ENCODE measurements at places on chromosomes 7 and 10. TPM values are rescaled to one million over a fixed set of nuclear protein-coding genes. Genes with fewer than 3 reads are reported as not detected.
A peak's percentile ranks its signal among the peaks of the same experiment; 100 is the strongest.

CPA2 gene
- total RNA-seq = 1.6 TPM

CYP2C18 gene
- total RNA-seq = 1.1 TPM

HOXA2 gene
- total RNA-seq = 2.7 TPM

DNAAF5 gene
- 20.5 TPM for total RNA-seq

- DNase-seq = no peak
Observed at GRCh38 chr7:33221390-33221789, 92.0 kb downstream of the BBS9 start.

DNA sequence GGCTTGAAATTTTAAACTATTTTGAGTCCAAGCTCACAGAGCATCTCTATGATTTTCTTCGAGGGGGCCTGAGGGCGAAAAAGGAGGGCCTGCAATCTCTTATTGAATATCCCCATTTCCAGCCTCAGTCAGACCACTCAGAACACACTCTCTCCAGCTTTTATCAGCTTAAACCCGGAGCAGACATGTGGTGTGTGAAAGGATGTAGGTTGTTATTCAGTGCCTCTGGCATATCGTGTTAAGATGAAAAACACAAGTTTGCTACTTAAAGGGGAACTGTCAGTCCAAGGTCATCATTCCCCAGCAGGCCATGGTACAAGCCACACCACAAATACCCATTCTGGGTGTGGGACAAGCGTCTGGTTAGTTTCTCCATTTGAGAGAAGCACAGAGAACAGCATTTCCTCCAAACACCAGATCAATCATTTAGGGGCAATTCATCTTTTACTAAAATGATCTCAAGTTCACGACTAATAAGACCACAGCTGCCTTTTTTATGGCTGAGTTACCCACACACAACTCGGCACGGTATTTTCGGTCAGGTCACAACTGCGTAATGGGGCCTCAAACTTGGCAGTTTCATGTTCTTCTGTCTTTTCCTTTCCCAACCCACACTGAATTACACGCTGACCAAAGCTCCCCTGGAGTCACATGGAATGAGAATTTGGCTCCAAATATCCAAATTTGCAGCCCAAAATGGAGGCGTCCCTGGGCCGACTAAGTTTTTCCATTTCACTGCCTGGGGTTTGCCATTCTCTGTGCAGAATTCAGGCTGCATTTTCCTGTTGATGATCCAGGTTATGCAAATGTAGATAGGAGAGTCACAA is 188.4 kb downstream of the SEM1 start:
- DNase-seq = no peak

GRCh38 chr7:150428671-150429451 is 21.6 kb upstream of the GIMAP8 start:
- peak; percentile 72 for DNase-seq

GRCh38 chr7:139867847-139868246 is 38.8 kb downstream of the TBXAS1 start:
- no peak for DNase-seq

- no peak for DNase-seq
Observed at GRCh38 chr7:4091767-4092166, 590.3 kb upstream of the FOXK1 start.

DNA sequence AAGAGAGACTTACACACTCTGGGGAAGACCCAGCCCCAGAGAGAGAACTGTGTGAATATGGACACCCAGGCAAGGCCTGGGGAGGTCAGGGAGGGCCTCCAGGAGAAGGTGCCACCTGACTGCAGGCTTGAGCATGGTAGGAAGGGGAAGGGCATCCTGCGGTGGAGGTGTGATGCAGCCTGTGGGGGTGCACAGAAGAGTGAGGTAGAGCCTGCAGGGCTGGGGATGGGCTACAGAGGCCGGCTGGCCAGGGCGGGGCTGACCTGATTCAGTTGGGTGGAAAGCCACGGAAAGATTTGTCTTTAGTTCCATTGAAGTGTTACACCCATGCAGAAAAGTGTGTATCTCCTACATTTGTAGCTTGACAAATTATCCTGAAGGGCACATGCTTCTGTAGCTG is 47.6 kb downstream of the ZMIZ1 start:
- DNase-seq = no peak

DNA sequence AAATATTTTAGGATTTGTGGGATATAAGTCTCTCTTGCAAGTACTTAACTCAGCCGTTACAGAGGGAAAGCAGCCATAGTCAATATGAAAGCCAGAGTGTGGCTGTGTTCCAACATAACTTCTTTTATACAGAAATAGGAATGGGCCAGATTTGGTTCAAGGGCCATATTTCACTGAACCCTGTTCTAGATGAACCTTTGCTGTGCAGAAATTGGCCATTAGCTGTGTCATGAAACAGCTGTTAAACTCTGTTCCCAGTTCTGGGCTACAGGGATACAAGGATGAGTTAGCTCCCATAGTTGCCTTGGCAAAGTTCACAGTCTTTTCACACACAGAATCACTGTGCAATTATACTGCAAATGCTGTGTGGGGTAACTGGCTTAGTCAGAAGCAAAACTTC is 213.9 kb upstream of the LRRN3 start:
- no peak for DNase-seq

DNA sequence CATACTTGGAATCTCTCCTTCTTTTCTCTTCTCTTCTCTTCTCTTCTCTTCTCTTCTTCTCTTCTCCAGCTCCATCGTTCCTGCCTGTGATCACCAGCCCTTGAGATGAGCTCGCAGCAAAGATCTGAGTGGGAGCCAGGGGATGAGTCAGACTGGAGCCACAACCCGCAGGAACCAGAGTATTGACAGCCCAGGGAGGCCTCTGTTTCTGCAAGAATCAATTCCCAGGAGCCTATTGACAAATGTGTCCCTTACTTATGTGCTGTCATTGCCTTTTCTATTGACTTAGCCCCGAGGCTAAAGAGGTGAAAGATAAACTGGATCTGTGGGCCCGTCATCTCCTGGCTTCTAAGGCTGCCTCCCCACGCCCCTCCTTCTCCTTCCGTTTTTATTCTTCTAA is 13.1 kb upstream of the HABP2 start:
- no peak for DNase-seq

GRCh38 chr10:66713387-66713786 is 212.4 kb upstream of the LRRTM3 start:
- DNase-seq = no peak

DNA sequence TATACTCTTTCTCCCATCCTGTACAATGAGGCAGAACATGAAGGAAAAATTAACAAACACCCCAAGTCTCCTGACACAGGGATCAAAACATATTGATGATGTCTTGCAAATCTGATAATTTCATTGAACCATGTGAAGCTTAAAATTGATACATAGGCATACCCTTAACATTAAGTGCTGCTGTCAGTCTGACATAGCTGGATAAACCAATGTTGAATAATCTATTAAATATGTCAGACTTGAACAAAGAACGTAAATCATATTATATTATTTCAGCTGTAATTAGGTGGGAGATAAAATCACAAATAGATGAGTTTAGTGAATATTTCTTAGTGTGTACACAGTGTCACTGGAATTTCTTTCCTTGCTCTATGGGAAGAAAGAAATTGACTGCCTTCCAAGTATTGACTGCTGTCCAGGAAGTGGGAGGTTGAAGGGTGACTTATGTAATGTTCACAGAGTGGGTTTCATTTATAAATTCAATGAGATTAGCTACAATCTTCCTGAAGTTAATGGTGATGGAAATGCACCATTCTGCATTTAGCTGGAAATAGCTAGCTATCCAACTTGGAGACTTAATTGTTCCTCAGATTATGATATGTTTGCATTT is 170.8 kb downstream of the AUTS2 start:
- no peak for DNase-seq

DNA sequence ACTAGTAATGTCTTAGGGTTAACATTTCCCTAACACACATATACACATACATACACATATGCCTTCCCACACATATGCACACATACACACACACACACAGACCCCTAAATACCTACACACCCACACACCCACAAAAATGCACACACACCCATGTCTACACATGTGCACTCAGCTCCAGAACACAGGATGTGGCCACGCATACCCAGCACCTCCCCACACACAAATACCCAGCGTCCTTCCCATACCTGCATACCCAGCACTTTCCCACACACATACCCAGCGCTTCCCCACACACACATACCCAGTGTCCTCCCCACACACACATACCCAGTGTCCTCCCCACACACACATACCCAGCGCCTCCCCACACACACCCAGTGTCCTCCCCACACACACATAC is 534.9 kb downstream of the DNAJB6 start:
- no peak for DNase-seq

GRCh38 chr10:58177362-58177947 is 90.2 kb downstream of the IPMK start:
- DNase-seq = no peak

- DNase-seq = no peak
Observed at GRCh38 chr7:43010061-43010460, 77.9 kb downstream of the MRPL32 start.

Data from transverse colon (tissue), 4 donors.